ENCODE measurements at places on chromosomes 1 and 21.

DNA sequence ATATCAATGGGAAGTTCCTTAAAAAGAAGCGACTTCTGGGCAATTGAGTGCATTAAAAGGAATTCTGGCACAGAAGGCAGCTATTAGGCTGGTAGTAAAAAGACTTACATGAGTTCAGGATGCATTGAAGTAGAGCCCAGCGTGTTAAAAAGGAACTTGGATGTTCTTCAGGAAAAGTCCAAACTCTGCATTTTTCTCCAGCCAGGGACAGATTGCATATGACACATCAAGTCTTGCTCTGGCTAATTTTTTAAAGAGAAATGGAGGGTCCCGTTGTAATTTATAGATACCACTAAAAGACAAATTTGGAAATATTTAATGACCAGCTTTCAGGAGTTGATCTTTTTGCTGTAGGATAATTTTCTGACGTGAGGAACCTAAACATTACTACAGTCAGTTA, 1.2 kb downstream of the TPRG1L start:
- DNase-seq = no peak

- no peak for DNase-seq
These were observed 155.2 kb downstream of the PEX14 start for GRCh38 chr1:10629816-10630571.

- no peak for DNase-seq
These were observed 15.6 kb downstream of the PLPPR5 start for GRCh38 chr1:98988904-98989555.

DNA sequence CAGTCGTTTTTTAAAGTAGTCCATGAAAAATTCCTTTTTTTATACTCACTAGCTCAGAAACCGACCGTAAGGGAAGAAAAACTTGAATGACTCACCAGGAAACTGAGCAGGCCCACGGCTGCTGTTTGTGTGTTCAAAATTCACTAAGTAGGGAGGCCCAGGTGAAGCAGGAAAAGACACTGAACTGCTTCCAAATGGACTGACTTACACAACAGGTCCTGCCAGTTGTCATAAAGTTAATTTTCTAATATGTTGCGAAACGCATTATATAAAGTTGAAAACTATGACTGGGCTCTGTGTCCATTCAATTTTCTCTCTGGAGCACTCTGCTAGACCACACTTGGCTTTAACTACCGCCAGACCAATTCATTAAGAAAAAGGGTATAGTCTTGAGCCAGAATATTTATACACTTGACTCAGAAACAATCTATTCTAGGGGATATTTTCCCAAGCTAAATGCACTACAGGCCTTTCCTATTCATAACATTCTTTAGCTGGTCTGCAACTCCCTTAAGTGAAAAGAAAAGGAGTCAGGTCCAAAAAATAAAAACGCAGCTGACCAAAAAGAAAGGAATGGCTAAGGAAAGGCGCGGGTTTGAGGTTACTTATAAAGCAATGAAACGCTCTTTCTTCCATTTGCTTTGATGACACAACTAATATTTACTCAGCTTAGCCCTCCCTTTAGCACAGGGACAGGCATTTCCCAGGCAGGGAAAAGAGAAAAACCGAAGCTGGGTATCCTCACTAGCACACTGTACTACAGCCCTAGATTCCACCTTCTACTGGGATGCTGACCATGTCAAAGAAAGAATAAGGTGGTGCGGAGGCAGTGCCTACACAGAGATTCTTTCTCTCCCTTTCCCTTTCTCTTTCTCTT, 306.3 kb upstream of the ESRRG start:
- no peak for DNase-seq

- DNase-seq = no peak
These were observed 369.1 kb downstream of the PTBP2 start for GRCh38 chr1:97090725-97091124.
